DMS53 (cell line): ENCODE measurements at places on chromosomes 1 and 21.

DNA sequence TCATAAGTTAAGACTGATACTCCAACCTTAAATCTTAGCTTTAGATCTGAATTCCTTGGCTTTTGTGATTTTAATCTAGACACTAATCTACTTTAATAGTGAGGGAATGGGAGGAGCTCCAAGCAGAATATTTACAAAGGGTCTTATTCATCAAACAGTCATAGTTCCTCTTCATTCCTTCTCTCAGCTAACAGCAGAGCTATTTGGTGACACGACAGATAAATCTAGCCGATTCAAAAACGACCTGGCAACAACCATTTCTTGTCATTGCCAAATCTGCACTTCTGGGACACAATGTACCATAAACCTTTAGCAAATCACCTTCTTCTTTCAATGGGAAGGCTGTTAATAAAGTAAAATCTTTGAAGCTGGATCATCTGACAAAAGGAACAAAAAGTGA lies 52.8 kb upstream of the FOXD3 start:
- DNase-seq: no peak

DNA sequence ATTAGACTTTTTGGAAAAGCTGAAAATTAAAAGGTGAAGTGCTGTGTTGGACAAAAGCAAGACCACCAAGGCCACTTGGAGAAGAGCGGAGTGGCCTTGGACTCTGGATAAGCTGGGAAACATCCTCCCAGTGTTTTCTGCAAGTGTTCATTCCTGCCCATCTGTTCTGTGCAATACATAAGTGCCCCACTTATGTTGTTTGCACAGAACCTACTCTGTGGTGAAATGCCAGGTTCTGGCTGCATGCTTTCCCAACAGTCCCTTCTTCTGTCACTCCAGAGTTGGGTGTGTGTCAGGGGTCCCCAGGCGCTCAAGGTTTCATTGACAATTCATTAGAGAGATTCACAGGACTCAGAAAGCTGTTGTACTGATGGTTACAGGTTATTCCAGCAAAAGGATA lies 30.3 kb downstream of the NHLH2 start:
- peak; percentile 74 for DNase-seq

DNA sequence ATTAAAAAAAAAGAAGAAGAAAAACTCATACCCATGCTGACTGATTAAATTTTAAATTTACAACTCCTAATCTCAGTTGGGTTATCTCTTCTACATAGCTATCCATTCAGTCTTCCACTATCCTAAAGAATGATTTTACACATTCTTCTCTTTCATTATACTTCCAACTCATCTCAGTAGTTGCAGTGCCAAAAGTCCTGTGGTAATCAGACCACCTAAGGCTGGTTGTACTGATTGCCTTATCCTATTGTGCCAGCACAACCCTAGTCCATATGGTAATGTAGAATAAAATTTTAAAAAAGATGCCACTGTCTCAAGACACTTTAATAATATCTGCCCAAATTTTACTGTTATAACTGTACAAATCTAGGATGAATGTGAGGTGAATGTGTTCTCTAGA lies 448.0 kb downstream of the LRRIQ3 start:
- DNase-seq: no peak

- no peak for DNase-seq
These were observed 135.3 kb upstream of the EDN2 start for GRCh38 chr1:41619511-41620364.

- no peak for DNase-seq
These were observed 273.7 kb upstream of the AJAP1 start for GRCh38 chr1:4380564-4381168.

DNA sequence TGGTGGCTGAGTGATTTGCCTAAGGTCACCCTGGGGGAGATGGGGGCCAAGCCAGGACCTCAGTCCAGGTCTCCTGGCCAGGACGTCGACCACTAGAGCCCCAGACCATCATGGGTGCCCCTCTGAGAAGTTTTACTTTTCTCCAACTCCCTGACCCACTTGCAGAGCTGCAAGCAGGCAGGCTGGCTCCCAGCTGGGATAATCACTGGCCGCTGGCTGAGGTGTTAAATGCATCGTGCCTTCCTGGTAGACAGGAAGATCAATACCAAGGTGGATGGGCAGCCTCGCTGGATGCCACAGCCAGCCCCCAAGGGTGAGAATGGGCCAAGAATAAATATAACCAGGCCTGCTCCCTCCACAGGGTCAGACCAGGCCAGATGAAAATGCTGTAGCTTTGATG lies 106.2 kb downstream of the EPHB2 start:
- DNase-seq: no peak
